AG04449 (cell line): ENCODE measurements at places on chromosomes 3 and 15.
A peak's percentile ranks its signal among the peaks of the same experiment; 100 is the strongest.

DNA sequence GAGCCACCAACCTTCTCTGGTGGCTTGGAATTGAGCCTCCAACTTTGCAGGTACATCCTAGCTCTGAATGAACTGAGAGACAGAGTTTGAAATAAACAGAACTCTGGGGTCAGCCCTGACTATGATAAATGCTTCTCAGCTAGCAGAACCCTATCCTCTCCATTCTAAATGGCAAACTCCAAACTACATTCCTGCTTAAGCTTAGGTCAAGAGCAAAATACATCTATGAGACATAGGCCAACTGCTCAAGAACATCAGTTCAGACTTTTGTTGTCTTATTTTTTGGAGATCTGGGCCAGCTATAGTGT, 1.5 kb upstream of the SH3BP5 start:
- DNase-seq, result no peak

GRCh38 chr3:9862391-9863057, 17.5 kb downstream of the CIDEC start:
- no peak for DNase-seq

- DNase-seq, result no peak
These were observed 304.0 kb upstream of the CBLB start for GRCh38 chr3:106172780-106173179.

DNA sequence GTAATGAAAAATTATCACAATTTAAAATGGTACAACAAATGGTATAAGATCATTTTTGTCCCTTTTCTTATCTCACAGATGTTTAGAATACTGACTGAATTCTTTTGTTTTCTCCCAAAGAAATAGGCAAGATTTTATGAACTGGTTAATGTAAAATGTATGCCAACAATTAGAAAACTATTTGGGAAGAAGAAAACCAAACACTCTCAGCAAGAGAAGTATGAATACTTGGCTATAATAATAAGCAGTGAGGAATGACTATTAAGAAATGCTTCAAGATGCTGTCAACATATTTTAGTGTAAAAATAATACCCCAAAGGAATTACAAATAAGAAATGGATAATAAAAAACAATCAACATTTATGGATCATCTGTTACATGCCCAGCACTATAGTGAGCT, 18.5 kb downstream of the SHQ1 start:
- DNase-seq, result no peak

GRCh38 chr3:174547801-174548435, 311.2 kb upstream of the NAALADL2 start:
- no peak for DNase-seq

GRCh38 chr15:92243227-92243626, 150.5 kb upstream of the ST8SIA2 start:
- DNase-seq, result no peak

GRCh38 chr3:98545940-98546339, 14.2 kb downstream of the GPR15 start:
- DNase-seq, result no peak

- no peak for DNase-seq
These were observed 76.2 kb upstream of the C2CD4B start for GRCh38 chr15:62241135-62241770.

DNA sequence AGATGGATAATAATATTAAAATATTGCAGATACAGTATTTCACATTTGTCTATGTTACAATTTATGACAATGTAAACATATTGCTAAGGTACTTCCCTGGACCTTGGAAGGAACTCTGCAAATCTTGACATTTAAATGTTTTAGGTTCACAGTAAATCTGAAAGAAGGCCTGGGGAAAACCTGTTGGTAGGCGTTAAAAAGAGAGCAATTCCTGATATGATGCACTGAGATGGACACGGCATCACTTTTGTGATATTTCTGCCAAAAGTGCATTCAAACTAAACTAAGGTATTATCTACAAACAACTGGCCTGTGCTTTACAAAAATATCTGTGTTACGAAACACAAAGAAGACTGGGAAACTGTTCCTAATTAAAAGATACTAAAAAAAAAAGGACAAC, 6.1 kb upstream of the TP63 start:
- no peak for DNase-seq

DNA sequence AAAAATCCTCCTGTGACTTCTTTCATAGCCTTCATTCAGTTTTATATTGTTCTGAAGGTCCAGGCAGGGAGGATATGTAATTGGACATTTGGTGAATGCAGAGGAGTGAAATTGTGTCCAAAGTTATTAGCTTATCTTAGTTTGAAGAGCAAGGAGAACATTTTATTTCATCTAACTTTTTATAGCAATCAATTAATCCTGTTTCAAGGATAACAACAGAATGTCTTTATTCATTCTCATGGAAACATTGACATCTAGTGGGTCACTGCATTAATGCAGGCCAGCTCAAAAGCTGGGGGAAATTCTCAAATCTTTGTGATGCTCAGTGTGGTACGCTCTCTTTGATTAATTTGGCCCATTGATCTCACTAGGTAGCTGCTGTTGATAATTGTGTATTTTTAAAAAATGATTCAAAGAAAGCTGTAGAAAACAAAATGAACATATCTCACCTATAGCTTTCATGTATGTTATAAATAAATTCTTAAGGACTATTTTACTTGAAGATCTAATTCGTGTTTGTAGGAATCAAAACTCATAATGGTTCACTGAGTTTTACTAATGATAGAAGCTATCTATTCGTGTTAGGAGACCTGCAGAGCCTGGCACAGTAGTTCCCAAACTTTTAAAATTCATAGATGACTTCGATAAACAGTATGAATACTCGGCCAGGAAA, 150.8 kb upstream of the KCNMB2 start:
- DNase-seq, result no peak

- DNase-seq, result no peak
These were observed 181.6 kb downstream of the MFSD1 start for GRCh38 chr3:158983216-158984099.

- DNase-seq, result no peak
These were observed 11.5 kb downstream of the CPNE9 start for GRCh38 chr3:9715136-9715535.

DNA sequence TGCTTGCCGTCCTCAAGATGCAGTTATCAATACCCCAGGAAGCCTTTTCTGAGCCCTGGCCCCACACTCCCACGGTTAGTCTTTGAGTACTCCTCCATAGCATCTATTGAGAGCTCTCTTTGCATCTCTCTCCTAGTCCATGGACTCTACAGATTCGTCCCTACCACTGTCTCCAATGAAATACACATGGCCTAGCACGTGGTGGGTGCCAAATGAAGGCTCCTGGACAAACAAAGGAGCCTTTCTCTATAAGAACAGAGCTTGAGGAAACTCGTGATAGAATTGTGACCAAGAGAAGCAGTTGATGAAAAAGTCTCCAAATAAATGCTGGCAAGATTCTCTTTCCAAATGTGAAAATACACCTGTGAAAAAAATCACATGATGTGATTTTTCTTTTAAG, 166.1 kb downstream of the GABRG3 start:
- no peak for DNase-seq

DNA sequence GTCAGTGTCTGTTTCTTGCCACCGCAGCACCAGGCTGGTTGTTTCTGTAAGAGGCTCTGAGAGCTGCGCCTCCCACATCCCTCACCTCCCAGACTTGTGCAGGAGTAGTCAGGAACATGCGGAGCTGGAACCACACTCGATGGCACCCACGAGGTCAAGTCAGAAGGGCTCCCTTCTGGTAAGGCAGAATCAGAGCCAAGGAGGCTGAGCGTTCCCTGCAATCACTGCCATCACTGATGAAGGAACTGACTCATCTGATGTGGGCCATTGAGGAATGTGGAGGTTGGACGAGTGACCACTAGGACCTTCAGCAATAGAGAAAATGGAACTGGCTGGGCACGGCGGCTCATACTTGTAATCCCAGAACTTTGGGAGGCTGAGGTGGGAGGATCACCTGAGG, 35.7 kb upstream of the BLM start:
- DNase-seq, result no peak

DNA sequence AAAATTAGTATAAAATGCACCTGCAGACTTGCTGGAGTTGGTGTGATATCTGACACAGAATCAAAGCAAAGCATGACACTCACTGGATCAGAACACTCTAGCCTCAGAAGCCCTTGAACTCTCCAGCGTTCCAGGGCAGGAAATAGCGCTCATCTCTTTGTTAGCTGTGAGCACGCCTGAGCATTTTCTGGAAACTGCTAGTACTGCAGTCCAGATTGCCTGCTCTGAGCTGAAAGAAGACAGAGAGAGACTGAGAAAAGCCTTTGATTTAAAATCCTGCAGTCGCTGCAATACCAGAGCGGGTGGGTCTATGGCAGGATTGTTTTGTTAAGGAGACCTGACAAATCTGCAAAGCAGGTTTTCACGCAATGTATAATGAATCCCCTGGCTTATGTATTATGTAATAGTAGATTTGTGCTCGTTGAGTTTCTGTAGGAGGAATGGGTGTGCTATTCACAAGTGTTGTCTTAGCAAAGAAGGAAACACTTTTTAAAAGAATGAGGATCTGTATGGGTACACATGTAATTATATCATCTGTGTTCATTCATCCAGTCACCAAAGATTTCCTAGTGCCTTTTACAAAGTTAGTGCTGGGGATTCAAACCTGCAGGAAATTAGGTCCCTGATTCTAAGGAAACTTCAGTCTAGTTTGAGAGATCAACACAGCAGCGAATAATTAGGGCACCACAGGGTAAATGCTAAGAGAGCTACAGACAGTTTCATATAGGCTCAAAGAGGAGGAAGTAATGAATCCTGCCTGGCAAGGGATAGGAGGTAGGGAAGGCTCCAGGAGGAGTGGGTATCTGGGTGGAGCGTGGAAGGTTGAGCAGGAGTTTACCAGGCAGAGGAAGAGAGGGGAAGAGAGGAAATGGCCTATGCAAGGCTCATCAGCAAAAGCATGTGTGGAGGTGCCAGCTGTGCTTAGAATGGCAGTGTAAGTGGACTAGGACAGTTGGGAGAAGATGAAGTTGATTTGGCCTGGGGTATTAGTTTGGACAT, 26.1 kb upstream of the MGLL start:
- DNase-seq, result no peak

DNA sequence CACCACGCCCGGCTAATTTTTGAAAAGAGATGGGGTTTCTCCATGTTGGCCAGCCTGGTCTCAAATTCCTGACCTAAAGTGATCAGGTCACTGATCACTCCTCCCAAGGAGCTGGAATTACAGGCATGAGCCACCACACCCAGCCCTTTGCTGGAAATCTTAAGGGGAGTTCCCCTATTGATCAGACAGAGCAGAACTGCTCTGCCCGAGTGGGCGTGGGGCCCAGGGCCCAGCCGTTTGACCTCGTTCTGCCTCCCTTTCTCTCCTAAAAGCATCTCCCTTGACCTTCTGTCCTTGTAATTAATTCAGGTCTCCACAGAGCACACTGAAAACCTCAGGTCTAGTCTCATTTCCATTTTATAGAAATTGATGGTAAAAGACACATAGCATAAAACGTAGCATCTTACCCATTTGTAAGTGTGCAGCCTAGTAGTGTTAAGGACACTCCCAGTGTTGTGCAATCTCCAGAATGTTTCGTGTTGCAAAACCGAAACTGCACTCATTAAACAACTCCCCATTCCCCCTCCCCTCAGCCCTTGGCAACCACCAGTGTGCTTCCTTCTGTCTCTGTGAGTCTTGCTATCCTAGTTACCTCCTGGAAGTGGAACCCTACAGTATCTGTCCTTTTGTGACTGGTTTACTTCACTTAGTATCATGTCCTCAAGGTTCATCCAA, 89.3 kb downstream of the SLCO3A1 start:
- DNase-seq, result peak; percentile 23

DNA sequence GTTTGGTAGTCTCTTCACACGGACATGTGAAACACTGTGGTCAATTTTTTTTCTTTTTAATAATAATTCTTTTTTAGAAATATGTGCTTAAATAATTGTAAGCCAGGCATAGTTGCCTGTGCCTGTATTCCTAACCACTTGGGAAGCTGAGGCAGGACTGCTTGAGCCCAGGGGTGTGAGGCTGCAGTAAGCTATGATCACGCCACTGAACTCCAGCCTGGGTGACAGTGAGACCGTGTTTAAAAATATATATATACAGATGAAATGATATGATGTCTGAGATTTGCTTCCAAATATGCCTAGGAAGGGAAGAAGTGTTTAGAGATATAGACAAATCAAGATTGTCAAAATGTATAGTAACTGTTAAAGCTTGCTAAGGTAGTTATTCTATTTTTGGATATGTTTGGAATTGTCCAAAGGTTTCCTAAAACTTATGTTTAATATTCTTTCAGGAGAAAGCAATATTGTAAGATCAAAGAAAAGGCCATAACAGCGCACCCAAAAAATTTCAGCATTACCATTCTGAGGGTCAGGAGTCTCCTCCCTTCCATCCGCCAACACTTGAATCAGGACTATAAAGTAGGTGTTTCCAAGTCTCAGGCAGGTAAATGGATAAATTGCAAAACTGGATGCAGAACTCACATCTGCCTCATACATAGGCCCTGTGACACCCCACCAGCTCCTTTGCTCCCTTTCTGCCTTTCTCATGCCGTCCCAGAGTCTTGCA, 532 bp upstream of the SELENOT start:
- no peak for DNase-seq

DNA sequence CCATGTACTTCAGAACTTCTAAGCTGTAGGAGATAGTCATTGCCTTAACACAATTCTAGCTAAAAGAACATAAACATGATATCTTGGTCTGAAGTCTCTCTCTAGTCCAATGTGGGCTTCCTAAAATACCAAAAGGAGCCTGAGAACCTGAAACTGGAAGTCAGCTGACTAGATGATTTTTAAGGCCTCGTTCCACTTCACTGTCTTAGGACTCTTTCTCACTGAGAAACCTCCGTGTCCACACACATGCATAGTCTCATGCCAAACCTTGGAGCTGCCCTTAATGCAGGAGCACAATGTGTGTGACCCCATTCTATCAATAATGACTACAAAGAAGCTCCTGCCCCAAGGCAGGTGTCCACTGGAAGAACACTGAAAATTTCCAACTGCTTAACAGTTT, 87.7 kb downstream of the ETFA start:
- no peak for DNase-seq

DNA sequence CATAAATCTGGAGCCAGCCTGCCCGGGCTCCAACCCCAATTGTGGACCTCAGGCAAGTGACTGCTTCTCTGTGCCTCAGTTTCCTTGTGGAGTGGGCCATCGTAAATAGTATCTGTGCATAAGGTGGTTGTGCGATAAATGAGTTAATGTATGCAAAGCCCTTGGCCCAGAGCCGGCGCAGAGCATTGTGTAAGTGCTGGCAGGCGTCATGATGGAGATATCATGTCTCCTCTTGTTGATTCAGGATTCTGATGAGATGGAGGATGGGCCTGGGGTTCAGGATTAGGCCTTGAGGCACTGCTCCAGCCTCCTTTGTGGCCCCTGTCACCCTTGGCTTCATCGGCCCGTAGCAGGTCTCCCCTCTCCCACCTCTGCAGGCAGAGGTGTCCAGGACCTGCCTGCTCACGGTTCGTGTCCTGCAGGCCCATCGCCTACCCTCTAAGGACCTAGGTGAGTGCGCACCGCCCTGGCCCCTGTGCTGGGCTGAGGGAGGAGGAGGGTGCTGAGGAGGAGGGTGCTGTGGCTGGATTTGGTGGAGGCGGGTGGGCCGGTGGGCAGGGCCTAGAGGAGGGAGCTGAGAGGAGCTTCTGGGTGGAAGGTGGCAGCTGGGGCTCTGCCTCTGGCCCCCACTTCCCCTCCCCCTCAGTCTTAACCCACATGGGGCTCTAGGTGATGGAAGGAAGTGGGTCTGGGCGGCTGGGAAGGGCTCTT, 1.3 kb downstream of the PLA2G4B start:
- DNase-seq, result no peak

- DNase-seq, result no peak
These were observed 148.2 kb downstream of the PDE8A start for GRCh38 chr15:85129881-85130280.

- no peak for DNase-seq
These were observed 143.4 kb downstream of the FEZF2 start for GRCh38 chr3:62229908-62230307.
